Activated CD8-positive, alpha-beta memory T cell treated with anti-CD3 and anti-CD28 coated beads for 4 hours (primary cell): ENCODE measurements at places on chromosomes 2 and 18.
A peak's percentile ranks its signal among the peaks of the same experiment; 100 is the strongest.

GRCh38 chr2:23385748-23386338, 864 bp downstream of the KLHL29 start:
- no peak for DNase-seq

DNA sequence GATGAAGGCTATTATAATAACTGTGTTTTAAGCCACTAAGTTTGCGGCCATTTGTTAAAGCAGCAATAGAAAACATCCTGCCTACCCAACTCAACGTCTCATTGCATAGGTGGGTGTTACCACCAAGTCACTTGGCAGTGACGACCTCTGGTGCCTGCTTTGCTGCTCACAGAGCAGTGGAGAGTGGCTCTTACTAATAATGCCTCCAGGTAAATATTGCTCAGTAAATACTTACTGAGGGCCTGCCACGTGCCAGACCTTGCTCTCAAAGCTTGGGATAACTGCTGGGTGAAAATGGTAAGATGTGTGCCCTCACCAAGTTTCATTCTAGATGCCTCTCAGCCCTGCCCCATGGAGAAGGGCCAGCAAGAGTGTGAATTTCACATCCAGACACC, 27.7 kb downstream of the ITGA6 start:
- no peak for DNase-seq

- no peak for DNase-seq
These were observed 39.8 kb upstream of the ITPRID2 start for GRCh38 chr2:181851726-181852125.

GRCh38 chr2:135997380-135997779, 12.0 kb upstream of the DARS1 start:
- peak; percentile 6 for DNase-seq

- no peak for DNase-seq
These were observed 10.9 kb downstream of the PGAP1 start for GRCh38 chr2:196915507-196916189.

- DNase-seq = no peak
These were observed 134.2 kb upstream of the NOL4 start for GRCh38 chr18:34358923-34359322.

GRCh38 chr18:73826098-73826497, 321.5 kb downstream of the FBXO15 start:
- no peak for DNase-seq

- DNase-seq = no peak
These were observed 49.3 kb downstream of the OLA1 start for GRCh38 chr2:174198846-174199564.

GRCh38 chr18:61992923-61993322, 100.1 kb upstream of the RNF152 start:
- DNase-seq = no peak

DNA sequence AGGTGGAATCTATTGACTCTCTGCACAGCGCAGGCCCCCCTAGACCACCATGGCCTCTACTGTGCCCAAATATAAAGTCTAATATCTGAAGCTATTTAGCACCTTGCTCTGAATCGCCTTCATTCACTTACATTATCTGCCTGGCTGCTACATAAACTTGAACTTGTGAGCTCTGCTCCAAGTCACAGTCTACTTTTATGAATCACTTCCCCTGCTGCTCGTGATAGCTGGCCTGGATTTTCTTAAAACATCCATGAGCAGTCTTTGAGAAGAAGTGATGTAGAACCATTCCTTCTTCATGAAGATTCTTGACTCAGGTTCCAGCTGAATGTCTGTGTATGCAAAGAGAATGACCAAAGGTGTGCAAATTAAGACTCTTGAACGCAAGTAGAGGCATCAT, 359.5 kb downstream of the RND3 start:
- DNase-seq = no peak

- DNase-seq = no peak
These were observed 15.6 kb downstream of the ODC1 start for GRCh38 chr2:10432311-10433181.

DNA sequence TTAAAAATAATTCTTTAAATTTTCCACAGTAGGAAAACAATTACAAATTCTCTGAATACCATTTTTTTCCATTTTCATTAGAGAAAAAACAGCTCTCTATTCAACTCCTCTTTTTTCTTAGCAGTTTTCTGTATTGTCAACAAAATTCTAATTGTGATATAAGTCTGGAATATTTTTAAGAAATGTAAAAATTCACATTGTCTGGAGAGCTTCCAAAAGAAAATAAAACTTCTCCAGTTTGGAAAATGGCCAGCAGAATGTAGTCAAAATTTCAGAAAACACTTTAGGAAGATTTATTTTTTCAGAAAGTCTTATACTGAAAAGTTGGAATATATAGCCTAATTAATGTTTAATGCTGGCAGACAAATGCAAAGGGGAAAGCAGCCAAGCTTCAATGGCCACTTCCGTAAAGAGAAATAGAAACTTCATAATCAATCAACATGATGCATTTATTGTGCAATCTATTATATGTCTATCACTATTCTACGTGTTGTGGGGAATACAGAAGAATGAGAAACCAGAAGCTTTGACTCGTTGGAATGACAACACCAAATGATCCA, 733.2 kb upstream of the PKDCC start:
- DNase-seq = no peak

GRCh38 chr2:184956856-184957255, 358.5 kb downstream of the ZNF804A start:
- DNase-seq = no peak

- DNase-seq = no peak
These were observed 292.3 kb downstream of the ALPK2 start for GRCh38 chr18:58336605-58337004.

DNA sequence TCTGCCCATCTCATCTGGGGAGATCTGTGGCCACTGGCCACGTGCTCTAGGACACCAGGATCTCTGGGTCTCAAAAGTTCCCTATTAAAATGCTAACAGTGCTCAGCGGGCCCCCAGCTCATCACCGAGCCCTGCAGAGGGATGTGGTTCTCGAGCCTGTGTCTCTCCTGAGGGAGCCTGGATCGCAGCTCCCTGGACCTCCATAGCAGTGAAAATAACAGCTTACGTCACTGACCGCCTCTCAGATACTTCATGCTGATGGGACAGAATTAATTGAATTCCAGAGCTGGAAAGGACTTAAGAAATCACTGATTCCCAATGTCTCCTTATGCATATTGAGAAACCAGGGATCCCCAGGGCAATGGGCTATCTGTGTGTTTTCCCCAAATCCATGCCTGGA, 90.0 kb downstream of the GALR1 start:
- no peak for DNase-seq

GRCh38 chr2:127620866-127621265, 25.1 kb upstream of the GPR17 start:
- DNase-seq = no peak

DNA sequence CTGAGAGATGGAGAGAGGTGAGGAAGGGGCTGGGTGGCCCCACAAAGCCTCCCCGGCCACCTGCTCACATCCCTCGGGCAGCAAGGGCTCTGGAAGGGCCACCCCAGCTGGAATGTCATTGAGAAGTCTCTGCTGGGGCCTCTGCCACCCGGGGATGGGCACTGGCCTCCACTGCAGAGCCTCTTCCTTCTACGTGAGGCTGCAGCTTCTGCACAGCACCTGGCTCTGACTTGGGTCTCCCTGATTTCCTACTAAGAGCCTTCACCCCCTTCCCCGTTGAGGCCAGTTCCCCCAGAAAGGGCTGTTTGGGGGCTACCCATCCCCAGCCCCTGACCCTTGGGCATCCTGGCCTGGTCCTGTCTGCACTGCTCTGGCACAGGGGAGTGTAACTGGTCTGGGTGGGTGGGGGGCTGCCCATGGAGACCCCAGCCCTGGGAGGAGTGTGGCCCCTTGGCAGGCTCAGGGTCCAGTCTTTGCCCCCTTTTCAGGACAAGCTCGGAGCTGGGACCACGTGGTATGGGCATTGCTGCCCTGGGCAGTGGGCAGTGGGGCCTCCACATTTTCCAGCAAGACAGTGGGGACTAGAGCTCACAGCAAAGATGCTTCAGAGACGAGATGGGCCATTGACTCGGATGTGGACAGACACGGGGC, 5.6 kb downstream of the PDCD1 start:
- DNase-seq = no peak

DNA sequence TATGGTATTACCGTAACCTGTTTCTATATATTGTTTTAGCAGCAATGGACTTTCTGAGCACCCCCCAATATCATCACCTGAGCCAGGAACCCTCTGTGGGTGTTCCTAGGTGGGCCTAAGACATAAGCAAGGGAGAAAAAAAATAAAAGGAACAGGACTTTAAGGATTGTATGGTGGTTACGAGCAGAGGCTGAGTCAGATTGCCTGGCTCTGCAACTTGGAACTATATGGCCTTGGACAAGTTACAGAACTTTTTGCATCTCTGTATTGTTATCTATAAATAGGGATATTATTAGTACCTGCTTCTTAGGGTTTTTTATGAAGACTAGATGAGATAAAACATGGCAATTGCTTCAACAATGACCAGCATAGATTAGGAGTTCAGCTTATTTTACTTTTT, 34.9 kb downstream of the MFSD6 start:
- DNase-seq = no peak

DNA sequence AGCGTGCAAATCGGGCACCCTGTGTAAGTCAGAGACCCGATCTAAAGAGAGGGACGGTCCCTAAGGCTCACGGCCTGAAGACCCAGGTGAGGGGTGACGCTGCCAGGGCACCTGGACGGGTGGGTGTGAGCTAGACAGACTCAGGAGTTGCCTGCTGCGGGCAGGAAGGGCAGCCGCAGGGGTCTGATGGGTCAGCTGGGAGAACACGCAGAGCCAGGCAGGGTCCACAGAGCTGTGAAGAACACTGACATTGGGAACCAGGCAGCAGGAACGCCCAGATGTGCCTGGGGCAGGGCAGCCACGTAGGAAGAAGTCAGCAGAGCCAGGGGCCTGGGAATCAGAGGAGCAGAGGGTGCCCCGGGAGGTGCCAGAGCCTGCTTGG, 25.9 kb downstream of the HDAC4 start:
- DNase-seq = no peak

- DNase-seq = no peak
These were observed 501 bp downstream of the LPIN1 start for GRCh38 chr2:11746807-11747459.

DNA sequence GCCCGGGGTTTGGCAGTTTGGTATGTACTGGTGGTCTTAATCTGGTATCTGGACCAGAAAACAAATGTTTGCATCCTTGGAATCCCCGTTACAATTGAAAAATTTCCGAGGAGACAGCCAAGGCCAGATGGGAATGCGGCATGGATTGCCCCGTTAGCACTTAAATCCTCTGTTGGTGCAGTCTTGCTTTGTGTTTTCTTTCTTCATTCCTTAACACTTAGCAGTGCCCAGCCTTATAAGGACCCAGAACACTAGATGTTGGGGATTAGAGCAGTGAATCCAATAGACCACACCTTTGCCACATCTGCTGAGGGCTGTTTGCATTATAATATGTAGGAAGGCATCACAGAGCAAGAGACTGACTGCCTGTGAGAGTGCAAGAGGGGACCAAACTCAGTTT, 12.8 kb upstream of the ZNF532 start:
- no peak for DNase-seq
